ELF-1 (cell line): ENCODE measurements at places on chromosomes 1 and 21.

- peak; percentile 68 for DNase-seq
These were observed 230.7 kb upstream of the DUSP10 start for GRCh38 chr1:221972276-221973235.

- DNase-seq: no peak
These were observed 13.2 kb downstream of the ZMYND12 start for GRCh38 chr1:42442662-42443061.

DNA sequence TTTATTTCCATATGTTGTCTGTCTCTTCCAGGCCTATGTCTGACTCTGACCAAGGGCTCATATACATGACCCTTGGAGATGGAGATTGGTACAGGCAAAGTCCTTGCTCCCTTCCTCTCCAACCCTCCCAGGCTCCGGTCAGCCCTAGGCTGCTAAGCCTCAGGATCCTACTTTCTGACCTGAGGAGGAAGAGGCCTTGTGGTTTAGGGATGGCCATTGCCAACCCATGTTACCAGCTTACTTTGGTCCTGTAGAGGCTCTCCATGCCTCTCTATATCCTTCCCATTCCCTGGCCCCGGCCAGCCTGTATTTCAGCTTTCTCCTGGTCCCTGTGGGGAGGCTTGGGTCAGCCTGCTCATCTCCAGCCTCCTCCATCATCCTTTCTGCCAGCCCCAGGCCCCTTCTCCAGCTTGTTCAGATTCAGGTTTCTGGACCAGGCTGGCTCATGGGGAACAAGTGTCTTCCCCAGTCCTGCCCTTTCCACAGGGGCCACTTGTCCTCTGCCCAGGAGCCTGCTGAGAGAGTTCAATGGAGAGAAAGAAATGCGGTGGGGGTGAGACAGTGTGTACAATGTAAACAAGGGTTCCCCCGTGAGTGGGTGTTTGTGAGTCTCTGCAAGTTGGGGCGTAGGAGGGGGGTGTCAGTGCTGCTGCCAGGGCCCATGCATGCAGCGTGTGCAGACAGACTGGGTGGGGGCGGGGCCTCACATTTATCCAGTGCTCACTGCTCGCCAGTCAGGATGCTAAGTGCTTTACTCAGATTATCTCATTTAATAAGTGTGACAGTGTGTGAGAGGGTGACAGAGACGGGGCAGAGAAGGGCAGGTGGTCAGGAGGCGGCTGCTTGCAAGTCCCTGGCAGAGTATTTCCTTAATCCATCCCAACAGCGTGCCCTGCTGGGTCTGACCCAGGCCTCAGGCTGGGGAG, 31.3 kb upstream of the FOXO6 start:
- DNase-seq: no peak

GRCh38 chr1:117362986-117363385, 4.3 kb upstream of the MAN1A2 start:
- no peak for DNase-seq

DNA sequence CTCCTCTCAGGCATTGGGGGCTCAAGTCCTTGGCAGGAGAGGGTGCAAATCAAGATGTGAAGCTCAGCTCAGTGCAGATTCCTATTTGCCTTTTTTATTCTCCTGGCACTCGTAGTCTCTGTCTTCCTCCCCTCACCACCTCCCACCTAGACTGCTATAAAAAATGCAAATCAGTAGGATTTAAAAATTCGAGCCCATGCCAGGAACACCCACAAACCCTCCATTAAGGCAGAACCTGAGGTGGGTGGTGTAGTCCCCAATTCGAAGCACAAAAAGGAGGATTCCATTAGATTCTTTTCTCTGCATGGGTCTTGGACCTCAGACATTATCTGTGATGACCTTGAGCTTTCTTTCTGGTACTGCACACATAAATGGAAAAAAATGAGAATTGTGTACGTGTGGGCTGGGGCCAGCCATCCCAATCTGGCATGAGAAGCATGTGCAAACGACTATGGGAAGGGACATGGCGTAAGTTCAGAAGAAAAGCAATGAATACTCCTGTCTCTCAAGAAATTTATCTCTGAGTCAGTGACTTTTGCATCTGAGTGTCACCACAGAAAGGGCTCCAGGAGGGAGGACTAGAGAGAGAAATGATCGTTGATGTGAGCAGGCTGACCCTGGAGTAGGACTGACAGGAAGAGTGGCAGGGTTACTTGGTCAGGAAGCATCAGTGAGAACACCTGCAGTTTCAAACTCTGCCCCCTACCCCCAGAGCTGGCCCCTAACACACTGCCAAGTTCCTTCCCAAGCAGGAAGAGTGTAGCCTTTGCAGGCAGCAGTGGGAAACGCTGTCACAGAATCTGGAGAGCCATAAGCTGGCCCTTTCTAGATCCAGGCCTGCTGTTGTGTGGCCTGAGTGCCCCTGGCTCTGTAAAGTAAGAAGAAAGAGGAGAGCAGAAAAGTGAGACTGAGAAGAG, 1.7 kb downstream of the INKA2 start:
- no peak for DNase-seq

DNA sequence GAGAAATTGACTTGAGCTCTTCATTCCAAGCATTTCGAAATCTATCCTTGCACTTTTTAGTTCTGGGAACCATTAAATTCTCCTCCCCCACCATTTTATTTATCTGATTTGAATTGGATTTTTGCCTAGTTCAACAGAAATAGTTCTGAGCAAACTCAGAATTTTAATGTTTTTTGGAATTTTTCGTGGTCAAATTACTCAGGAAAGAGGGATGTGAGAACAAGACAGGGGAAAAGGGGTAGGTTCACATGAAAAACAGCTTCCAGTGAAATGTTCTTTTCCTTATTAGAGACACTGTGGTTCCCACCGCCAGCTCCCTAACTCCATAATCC, 5.7 kb upstream of the ZNF697 start:
- DNase-seq: no peak

DNA sequence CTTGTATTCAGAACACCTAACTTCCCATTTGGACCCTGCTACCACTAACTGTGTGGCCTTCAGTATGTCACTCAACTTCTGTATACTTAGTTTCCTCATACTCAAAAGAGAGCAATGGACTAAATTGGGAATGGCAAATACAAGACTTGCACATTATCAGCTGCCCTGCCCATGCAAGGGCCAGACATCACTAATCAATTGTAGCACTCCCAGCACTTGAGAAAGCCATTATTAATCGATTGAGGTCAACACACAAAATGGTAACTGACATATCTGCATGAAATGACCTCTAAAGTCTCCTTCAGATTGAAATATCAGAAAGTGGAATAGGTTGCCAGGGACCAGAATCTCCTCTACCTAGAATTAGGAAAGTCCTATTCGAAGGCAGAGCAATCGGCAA, 59.2 kb downstream of the MT1HL1 start:
- no peak for DNase-seq

- DNase-seq: no peak
These were observed 3.5 kb upstream of the RAP1GAP start for GRCh38 chr1:21672478-21673276.

DNA sequence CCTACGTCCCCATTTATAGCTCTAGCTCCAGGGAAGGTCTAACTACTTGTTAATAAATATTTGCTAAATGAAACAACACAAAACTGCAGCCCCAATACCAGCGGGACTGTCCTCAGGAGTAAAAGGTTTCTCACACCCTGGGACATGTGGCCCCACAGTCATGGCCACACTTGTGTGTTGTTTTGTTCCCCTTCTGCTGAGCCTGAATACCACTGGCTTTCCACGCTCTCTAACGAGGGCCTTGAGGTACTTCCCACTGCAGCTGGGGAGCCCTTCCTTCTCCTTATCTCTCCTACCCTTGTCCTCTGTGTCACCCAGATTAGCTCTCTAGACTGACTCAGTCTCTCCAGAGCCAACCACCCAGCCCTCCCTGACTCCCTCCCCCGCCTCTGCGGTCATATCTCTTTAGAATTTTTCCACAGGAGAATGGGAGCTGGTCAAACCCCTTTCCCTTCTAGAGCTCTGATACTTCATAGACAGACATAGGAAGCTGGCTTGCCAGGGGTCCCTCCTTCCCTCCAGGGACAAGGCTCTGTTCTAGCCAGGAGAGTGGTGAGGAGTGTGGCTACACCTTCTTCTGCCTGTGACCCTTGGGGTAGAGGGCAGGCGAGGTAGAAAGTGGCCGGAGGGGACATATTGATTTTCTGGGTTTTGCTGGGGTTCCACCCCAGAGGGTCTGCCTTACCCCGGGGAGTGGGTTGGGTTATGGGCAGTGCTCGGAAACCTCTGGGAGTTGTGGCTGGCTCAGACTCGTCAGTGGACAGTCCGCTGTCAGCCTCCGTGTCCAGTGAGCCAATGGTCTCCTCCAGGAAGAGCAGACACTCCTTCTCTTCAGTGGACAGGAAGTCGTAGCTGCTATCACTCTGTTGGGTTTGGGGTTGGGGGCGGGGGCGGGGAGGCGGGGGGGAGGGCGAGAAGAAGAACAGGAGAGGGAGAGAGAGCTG, 8.1 kb downstream of the C1orf116 start:
- no peak for DNase-seq

- DNase-seq: no peak
These were observed 63.7 kb downstream of the SYT14 start for GRCh38 chr1:210001751-210002150.

- peak; percentile 14 for DNase-seq
These were observed 21.6 kb downstream of the TNN start for GRCh38 chr1:175089136-175089718.

DNA sequence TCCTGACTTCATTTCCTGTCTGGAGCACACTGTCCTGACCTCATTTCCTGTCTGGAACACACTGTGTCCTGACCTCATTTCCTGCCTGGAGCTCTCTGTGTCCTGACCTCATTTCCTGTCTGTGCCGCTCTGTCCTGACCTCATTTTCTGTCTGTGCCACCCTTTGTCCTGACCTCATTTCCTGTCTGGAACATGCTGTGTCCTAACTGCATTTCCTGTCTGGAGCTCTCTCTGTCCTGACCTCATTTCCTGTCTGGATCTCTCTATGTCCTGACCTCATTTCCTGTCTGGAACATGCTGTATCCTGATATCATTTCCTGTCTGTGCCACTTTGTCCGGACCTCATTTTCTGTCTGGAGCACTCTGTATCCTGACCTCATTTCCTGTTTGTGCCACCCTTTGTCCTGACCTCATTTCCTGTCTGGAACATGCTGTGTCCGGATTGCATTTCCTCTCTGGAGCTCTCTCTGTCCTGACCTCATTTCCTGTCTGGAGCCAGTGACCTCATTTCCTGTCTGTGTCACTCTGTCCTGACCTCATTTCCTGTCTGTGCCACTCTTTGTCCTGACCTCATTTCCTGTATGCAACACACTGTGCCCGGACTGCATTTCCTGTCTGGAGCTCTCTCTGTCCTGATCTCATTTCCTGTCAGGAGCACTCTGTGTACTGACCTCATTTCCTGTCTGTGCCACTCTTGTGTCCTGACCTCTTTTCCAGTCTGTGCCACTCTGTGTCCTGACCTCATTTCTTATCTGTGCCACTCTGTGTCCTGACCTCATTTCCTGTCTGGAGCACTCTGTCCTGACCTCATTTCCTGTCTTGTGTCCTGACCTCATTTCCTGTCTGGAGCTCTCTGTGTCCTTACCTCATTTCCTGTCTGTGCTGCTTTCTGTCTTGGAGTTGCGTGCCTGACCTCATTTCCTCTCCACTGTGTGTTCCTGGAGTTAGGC, 27.6 kb downstream of the SKI start:
- peak; percentile 58 for DNase-seq

DNA sequence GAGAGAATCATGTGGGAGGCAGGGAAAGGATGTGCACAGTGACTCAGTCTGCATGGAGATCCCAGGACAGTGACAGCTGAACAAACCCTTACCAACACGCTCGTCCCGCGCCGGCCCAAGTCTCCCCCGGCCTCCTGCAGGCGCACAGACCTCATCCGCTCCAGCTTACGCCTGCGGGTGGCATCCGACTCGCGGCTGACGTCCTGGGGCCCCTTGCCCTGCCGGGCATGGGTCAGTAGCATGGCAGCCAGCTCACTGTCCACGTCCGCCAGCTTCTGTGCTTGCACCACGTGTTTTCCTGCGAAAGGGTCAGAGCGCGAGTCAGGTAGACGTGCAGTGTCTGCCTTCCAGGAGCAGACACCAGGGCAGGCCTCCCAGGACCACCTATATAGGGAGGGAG, 115.2 kb downstream of the NPHP4 start:
- DNase-seq: no peak

DNA sequence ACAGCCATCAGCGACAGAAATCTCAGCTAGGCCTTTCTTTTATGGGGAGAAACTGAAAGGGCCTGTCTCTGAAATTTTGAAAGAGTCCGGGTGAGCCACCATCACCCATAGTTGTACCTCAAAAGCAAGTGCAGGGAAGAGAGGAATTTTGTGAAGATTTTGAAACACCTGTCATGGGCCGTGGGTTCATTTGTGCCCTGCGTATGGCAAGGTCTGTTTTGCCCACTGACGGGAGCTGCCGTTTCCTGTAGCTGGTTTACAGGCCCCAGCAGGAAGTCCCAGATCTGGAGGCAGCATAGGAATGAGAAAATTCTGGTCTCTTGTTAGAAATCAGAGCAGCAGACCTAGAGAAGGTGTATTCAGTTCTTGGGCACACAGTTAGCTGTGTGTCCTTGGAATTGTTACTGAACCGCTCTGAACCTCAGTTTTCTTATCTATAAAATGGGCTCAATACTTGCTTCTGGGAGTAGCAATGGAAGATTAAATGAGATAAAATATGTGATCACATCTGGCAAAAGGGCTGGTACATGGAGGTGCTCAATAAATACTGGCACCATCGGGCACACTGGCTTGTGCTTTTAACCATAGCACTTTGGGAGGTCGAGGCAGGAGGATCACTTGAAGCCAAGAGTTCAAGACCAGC, 52.5 kb downstream of the MAN1C1 start:
- no peak for DNase-seq

- peak; percentile 27 for DNase-seq
These were observed 132.7 kb downstream of the GPATCH2 start for GRCh38 chr1:217498209-217498608.

GRCh38 chr1:71156590-71156989, 75.8 kb upstream of the ZRANB2 start:
- DNase-seq: no peak

GRCh38 chr1:220717800-220718640, 27.9 kb downstream of the C1orf115 start:
- no peak for DNase-seq

DNA sequence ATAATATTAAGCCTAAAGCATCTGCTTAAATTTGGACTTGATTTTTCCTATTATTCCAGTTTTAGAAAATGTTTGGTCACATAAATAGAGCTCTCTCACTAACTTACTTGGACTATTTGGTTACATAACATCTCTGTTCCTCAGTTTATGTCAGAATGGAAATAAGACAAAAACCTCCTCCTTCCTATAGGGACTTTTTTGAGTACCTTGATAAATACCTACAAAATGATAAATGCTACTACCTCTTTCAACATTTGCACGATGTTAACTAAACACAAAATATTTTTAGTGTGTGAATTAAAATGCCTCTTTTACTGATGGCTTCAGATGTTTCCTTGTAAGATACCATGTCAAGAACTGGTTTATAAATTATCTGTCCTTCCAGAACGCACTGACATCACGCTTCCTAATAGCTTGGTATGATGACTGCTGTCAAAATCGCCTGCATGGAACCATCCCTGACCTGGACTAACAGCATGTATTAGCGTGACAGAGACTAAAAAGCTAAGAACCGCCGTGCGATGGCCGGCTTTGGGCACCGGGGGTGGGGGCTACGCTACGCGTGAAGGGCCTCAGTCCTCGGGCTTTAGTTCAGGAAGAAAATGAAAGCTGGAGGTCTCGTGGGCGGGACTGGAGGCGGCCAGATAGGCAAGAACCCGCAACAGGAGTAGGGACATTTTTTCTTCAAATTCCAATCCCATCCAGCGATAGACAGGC, 133.2 kb upstream of the BARHL2 start:
- peak; percentile 49 for DNase-seq
